IPS DF 19.7 (cell line): ENCODE measurements at places on chromosomes 5 and 9.

DNA sequence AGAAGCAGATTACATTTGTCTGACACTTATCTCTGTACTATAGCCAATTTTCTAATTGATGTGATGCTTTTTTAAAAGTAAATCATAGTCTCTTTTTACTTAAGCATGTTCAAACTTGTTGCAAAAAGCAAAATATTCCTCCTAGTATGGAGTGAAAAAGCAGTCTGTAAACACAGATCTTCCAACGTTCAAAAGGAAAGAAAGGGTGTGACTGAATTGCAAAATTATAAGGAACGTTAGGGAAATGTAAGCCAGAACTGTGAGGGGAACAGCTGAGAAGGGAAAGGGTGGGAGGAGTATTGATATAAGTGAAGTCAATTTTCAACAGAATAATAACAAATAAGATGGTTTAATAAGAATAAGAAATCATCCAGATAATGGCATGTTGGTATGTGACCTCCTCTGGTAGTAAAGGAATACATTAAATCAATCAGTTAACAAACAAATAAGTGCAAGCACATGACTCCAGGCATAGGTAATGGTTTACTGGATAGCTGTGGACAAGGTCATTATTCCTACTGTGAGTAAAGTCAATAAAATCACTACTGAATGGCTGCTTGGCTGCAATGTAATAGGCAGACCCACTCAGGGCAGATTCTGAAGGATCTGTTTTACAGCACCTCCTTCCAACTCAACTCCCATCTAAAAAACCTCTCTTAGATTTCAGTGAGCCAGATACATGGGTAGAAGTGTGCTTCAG is 239.1 kb upstream of the NMUR2 start:
- no peak for DNase-seq

DNA sequence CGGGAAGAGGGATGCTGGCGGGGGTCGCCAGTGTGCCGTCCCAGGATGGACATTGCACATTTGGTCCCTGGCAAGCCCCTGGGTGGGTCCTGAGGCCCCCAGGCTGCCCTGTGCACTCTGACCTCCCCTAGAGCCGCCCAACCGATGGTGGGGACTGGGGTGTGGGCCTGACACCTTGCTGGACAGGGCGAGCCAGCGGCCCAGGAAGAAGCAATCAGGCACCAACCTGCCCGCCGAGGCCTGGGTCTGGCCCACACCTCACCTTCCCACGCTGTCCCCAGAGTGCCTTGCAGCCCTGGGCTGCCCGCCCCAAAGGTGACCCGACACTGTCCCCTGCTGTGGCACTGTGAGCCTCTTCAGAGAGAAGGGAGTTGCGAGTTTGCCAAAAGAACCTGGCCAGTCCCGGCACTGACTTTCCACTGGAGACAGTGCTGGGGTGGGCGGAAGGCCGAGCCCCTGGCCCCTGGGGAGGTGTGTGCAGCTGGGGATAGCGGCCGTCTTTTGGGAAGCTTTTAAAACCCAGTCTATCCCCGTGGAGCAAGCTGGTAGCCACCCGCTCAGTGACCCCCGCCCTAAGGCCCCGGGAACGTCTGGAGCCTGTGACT is 12.0 kb upstream of the NRARP start:
- no peak for DNase-seq

GRCh38 chr5:31062902-31063580 is 130.4 kb upstream of the CDH6 start:
- no peak for DNase-seq

GRCh38 chr5:150322202-150322601 is 19.5 kb upstream of the ARSI start:
- DNase-seq: no peak

DNA sequence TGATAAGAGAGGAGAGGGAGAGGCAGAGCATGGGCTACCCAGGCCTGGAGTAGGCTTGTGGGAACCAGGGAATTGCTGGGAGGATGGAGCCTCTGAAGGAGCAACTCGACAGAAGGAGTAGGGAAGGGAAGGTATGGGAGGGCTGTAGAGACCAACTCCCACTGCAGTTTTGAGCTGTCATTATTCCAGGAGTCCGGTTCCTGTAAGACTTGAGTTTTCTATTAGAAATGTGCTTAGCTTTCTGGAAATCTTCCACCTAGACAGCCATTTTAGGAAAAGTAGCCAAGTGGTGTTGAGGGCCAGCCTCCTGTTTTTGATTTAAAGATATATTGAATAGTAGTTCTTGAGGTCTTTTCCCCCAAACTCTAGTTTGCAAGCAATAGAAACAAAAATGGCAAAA is 323.5 kb downstream of the LRRC70 start:
- DNase-seq: no peak

GRCh38 chr5:18037718-18038117 is 403.5 kb downstream of the TAF11L14 start:
- DNase-seq: no peak
